Karpas-422 (cell line): ENCODE measurements at places on chromosomes 12 and 14. TPM values are rescaled to one million over a fixed set of nuclear protein-coding genes. Genes with fewer than 3 reads are reported as not detected.

DNA sequence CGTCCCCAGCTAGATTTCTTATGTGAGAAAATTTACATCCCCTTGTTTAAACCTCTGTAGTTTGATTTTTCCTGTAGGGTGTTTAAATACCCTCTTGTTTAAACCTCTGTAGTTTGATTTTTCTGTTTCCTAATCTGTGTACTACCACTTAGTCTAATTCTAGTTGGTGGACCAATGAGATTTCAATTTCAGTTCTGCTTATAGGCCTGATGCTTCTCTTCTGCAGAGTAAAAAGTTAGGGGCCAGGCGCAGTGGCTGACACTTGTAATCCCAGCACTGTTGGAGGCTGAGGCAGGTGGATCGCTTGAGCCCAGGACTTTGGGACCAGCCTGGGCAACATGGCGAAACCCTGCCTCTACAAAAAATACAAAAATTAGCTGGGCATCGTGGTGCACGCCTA, 11.5 kb downstream of the UBC start:
- no peaks in the 10 kb centered on the region for H3K36me3 ChIP-seq
- H3K27me3 ChIP-seq = no peaks in the 10 kb centered on the region

GRCh38 chr12:25034676-25035075, 85.8 kb upstream of the BCAT1 start:
- DNase-seq = no peak
- H3K4me1 ChIP-seq = no peaks in the 10 kb centered on the region
- H3K36me3 ChIP-seq = no peaks in the 10 kb centered on the region
- no peak overlapping the region for H3K27ac ChIP-seq
- no peak overlapping the region for H3K4me3 ChIP-seq
- H3K27me3 ChIP-seq = no peaks in the 10 kb centered on the region

BICD1 gene
- 39.6 and 55.7 TPM in 2 replicates for total RNA-seq

SMCO3 gene
- total RNA-seq = not detected in 2 replicates

- no peaks in the 10 kb centered on the region for H3K27me3 ChIP-seq
- no peak overlapping the region for H3K27ac ChIP-seq
- H3K4me3 ChIP-seq = no peak overlapping the region
- no peak for DNase-seq
These were observed 141.4 kb downstream of the MYRFL start for GRCh38 chr12:69966409-69966808.

GRCh38 chr12:45599196-45599595, 130.3 kb upstream of the ARID2 start:
- H3K27ac ChIP-seq = no peak overlapping the region
- no peaks in the 10 kb centered on the region for H3K4me1 ChIP-seq
- DNase-seq = no peak
- no peaks in the 10 kb centered on the region for H3K27me3 ChIP-seq
- H3K36me3 ChIP-seq = no peaks in the 10 kb centered on the region

- no peaks in the 10 kb centered on the region for H3K36me3 ChIP-seq
- peak; percentile 85 for DNase-seq
- H3K4me3 ChIP-seq = no peak overlapping the region
These were observed 58.6 kb downstream of the TSPAN9 start for GRCh38 chr12:3135522-3136461.

GRCh38 chr12:128365651-128366231, 98.8 kb downstream of the TMEM132C start:
- no peaks in the 10 kb centered on the region for H3K36me3 ChIP-seq
- DNase-seq = no peak

GRCh38 chr12:104671409-104672095, 214.8 kb downstream of the CHST11 start:
- H3K4me1 ChIP-seq = no peaks in the 10 kb centered on the region
- no peak overlapping the region for H3K27ac ChIP-seq
- H3K27me3 ChIP-seq = no peaks in the 10 kb centered on the region

SPPL3 gene
- total RNA-seq = 5.4 and 11.9 TPM in 2 replicates

- peaks cover 21% of the 10 kb centered on the region for H3K4me1 ChIP-seq
- H3K36me3 ChIP-seq = no peaks in the 10 kb centered on the region
- no peaks in the 10 kb centered on the region for H3K27me3 ChIP-seq
- peak overlapping the region; percentile 79 for H3K27ac ChIP-seq
These were observed 1.2 kb downstream of the CDK2AP1 start for GRCh38 chr12:123270214-123271000.

DNA sequence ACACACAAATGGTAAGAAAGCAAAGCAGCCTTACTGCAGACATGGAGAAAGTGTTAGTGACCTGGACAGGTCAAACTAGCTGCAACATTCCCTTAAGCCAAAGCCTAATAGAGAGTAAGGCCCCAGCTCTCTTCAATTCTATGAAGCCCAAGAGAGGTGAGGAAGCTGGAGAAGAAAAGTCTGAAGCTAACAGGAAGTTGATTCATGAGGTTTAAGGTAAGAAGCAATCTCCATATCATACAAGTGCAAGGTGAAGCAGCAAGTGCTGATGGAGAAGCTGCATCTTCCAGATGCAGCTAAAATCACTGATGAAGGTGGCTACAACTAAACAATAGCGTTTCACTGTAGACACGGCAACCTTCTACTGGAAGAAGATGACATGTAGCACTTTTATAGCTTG, 53.5 kb downstream of the PPP1R12A start:
- peaks cover 7% of the 10 kb centered on the region for H3K4me1 ChIP-seq
- DNase-seq = no peak
- no peaks in the 10 kb centered on the region for H3K27me3 ChIP-seq
- H3K27ac ChIP-seq = no peak overlapping the region

DBX2 gene
- not detected in 2 replicates for total RNA-seq

KIF5A gene
- 21.5 and 24.0 TPM in 2 replicates for total RNA-seq

- no peaks in the 10 kb centered on the region for H3K27me3 ChIP-seq
- no peaks in the 10 kb centered on the region for H3K36me3 ChIP-seq
These were observed 3.1 kb upstream of the TXNRD1 start for GRCh38 chr12:104212516-104212915.

- H3K36me3 ChIP-seq = no peaks in the 10 kb centered on the region
- H3K27me3 ChIP-seq = no peaks in the 10 kb centered on the region
- no peak overlapping the region for H3K4me3 ChIP-seq
- peaks cover 11% of the 10 kb centered on the region for H3K4me1 ChIP-seq
- H3K27ac ChIP-seq = peak overlapping the region; percentile 80
These were observed 41.7 kb downstream of the NPAS3 start for GRCh38 chr14:32980178-32980901.

- H3K4me3 ChIP-seq = no peak overlapping the region
- no peak overlapping the region for H3K27ac ChIP-seq
- H3K4me1 ChIP-seq = no peaks in the 10 kb centered on the region
- no peak for DNase-seq
- H3K36me3 ChIP-seq = no peaks in the 10 kb centered on the region
These were observed 30.3 kb downstream of the EFCAB11 start for GRCh38 chr14:89924268-89924667.

IL26 gene
- not detected in 2 replicates for total RNA-seq
